ENCODE measurements at places on chromosomes 7 and 10. TPM values are rescaled to one million over a fixed set of nuclear protein-coding genes. Genes with fewer than 3 reads are reported as not detected.

CYP2C19 gene
- not detected for total RNA-seq

EPO gene
- not detected for total RNA-seq

SYCE1 gene
- 0.16 TPM for total RNA-seq

CPVL gene
- 7.0 TPM for total RNA-seq

TMEM270 gene
- total RNA-seq: not detected

ACTL6B gene
- total RNA-seq: not detected

GFRA1 gene
- total RNA-seq: 1.6 TPM

PTPN20 gene
- total RNA-seq: 0.44 TPM

CCL24 gene
- total RNA-seq: not detected

IDI2 gene
- not detected for total RNA-seq

OR2A5 gene
- total RNA-seq: not detected

SAP25 gene
- not detected for total RNA-seq
